ENCODE measurements at places on chromosomes 13 and 19.

- H3K36me3 ChIP-seq: no peaks in the 10 kb centered on the region
- no peak overlapping the region for H3K4me3 ChIP-seq
- H3K27ac ChIP-seq: no peak overlapping the region
Observed at GRCh38 chr13:91785431-91786119, 387.2 kb downstream of the GPC5 start.

DNA sequence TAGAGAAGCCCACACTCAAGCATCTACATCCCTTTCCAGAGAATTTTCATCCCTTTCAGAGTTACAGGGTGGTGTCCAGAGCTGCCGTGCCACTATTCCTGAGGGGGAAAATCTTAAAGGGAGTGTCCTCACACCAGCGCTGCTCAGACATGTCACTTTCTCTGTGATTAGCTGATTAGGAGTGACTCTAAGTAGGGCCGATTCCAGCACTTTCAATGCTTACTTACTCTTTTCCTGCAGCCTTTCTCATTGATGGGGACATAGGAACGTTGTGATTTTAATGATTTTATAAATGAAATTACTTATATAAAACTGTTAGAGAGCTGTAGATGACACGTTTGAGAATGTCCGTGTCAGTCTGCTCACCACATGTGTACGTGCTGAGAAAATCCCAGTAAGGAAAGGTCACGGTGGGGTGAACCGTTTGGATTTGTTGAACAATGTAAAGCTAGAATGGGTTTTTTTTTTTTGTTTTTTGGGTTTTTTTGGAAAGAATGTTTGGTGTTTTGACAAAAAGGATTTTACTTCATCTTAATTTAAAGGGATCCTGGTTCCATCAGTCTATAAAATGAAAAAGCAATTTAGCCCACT lies 56.6 kb upstream of the SPATA13 start:
- no peaks in the 10 kb centered on the region for H3K27me3 ChIP-seq
- H3K36me3 ChIP-seq: no peaks in the 10 kb centered on the region
- H3K4me3 ChIP-seq: no peak overlapping the region
- no peak for DNase-seq
- H3K27ac ChIP-seq: no peak overlapping the region
- no peaks in the 10 kb centered on the region for H3K4me1 ChIP-seq

- no peaks in the 10 kb centered on the region for H3K27me3 ChIP-seq
- H3K27ac ChIP-seq: no peak overlapping the region
- H3K4me1 ChIP-seq: no peaks in the 10 kb centered on the region
- no peaks in the 10 kb centered on the region for H3K36me3 ChIP-seq
Observed at GRCh38 chr13:29115842-29116241, 295.7 kb downstream of the MTUS2 start.

- peak; percentile 9 for DNase-seq
- peak overlapping the region; percentile 53 for H3K27ac ChIP-seq
- H3K4me3 ChIP-seq: no peak overlapping the region
Observed at GRCh38 chr13:67023130-67023876, 206.8 kb downstream of the PCDH9 start.

All from endothelial cell (in vitro differentiated cells).